Activated T-cell treated with anti-CD3 and anti-CD28 coated beads, Interleukin-2, amount 50 U/mL, for 24 hours (primary cell): ENCODE measurements at places on chromosomes 16 and 17.

- no peak for DNase-seq
Measured at GRCh38 chr16:69073181-69073702, 32.2 kb upstream of the HAS3 start.

DNA sequence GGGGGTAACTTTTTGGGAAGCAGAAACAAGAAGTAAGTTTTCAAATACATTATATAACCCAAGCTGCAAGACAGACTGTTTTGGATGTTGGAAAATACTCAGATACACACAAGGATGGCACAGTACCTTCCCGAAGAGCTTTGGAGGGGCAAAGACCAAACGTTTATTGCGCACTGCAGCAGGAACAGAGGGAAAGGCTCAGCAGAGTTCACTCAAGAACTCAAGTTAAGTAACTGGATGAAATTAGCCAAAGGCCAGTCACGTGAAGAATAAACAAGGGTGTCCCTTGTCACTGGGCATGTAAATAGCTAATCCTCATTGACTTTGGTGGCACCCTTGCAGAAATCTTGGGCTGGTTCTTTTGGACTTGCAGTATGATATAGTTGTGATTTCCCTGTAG, 2.8 kb downstream of the PDK2 start:
- DNase-seq = no peak

GRCh38 chr16:78742501-78743283, 643.2 kb downstream of the WWOX start:
- DNase-seq = peak; percentile 80

- no peak for DNase-seq
Measured at GRCh38 chr17:50508573-50509460, 578 bp downstream of the MYCBPAP start.

- peak; percentile 46 for DNase-seq
Measured at GRCh38 chr16:15572329-15573001, 70.5 kb downstream of the MARF1 start.

DNA sequence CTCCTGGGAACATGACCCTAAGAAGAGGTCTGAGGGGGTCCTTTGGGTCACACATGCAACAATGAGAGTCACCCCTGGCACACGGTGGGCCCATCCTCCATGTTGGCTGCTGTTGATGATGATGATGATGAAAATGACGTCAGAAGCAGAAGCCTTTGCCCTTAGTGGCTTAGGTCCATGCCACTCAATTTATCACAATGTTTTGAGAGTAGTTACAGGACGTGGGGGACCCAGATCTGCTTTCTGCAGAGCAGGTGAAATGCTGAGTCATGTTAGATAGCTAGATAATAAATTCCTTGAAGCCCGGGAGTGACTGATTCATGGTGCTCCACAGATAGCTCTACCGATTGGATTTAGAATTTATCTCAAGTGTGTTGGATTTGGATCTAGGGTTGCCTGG, 53.9 kb downstream of the VPS35L start:
- no peak for DNase-seq

DNA sequence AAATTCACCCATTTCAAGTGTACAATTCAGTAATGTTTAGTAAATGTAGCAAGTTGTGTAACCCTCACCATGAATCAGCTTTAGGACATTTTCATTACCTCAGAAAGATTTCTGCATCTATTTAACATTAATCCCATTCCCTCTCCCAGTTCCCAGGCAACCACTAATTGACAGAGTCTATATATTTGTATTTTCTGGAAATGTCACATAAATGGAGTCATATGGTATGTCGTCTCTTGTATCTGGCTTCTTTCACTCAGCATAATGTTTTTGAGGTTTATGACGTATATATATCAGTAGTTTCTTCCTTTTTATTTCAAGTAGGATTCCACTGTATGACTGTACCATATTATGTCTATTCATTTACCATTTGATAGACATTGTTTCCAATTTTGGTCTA, 199.8 kb downstream of the CYB561 start:
- no peak for DNase-seq

DNA sequence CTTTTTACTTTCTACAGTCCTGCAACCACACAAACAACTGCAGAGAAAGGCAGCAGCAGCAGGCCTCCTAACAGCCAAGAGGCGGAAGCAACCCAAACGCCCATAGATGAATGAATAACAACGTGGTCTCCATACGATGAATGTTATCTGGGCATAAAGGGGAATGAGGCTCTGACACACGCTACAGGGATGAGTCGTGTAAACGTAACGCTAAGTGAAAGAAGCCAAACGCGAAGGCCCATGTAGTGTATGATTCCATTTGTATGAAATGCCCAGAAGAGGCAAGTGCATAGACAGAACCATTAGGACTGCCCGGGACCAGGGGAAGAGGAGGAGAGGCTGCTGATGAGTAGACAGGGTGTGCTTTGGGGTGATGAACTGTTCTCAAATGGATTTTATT, 94.8 kb upstream of the DNAH17 start:
- no peak for DNase-seq

- DNase-seq = no peak
Measured at GRCh38 chr16:66324815-66325515, 41.5 kb upstream of the CDH5 start.
